Naive thymus-derived CD4-positive, alpha-beta T cell (primary cell): ENCODE measurements at places on chromosomes 4 and X. TPM values are rescaled to one million over a fixed set of nuclear protein-coding genes. Genes with fewer than 3 reads are reported as not detected.

GRCh38 chr4:6749340-6750171 is 33.0 kb upstream of the KIAA0232 start:
- no peaks in the 10 kb centered on the region for H3K36me3 ChIP-seq
- no peaks in the 10 kb centered on the region for H3K4me1 ChIP-seq
- H3K4me3 ChIP-seq = no peak overlapping the region
- no peaks in the 10 kb centered on the region for H3K27me3 ChIP-seq
- no peak for DNase-seq
- no peak overlapping the region for H3K27ac ChIP-seq

GRCh38 chr4:84171871-84172270 is 327.2 kb downstream of the NKX6-1 start:
- no peaks in the 10 kb centered on the region for H3K4me1 ChIP-seq
- no peak overlapping the region for H3K27ac ChIP-seq
- no peak for DNase-seq
- H3K36me3 ChIP-seq = no peaks in the 10 kb centered on the region

GRCh38 chr4:5033281-5033841 is 14.1 kb upstream of the CYTL1 start:
- no peaks in the 10 kb centered on the region for H3K36me3 ChIP-seq
- no peaks in the 10 kb centered on the region for H3K4me1 ChIP-seq
- DNase-seq = no peak
- no peaks in the 10 kb centered on the region for H3K27me3 ChIP-seq
- no peak overlapping the region for H3K4me3 ChIP-seq
- no peak overlapping the region for H3K27ac ChIP-seq

Gene HPGDS
- polyA plus RNA-seq = not detected
